CD14-positive monocyte (primary cell): ENCODE measurements at places on chromosomes 11 and 22.
A peak's percentile ranks its signal among the peaks of the same experiment; 100 is the strongest.

DNA sequence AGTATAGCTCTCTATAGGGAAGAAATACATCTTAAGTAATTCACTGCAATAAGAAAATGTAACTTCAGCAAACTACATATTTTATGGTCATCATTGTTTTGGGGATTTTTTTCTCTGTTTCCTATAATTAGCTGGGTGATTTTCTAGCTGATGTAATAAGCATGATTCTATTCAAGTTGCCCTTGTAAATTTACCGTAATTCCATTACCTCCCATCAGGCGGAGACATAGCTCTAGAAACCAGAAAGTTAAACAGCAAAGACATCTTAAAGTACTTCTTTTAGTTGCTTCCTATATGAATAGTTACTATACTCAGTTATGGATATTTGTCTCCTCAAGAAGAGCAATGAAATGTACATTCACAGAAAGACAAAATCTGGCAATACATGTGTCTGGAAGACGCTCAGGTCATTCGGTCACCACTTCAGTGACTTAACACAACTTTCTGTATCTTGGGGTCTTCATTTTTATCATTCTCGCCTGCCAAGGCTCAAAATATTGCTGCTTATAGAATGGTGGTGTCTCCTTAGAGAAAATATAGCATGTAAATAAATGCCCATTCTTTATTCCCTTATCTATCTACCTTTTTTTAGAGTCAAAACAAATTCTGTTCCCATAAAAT lies 239.9 kb upstream of the ZC3H12C start:
- peak; percentile 19 for DNase-seq

DNA sequence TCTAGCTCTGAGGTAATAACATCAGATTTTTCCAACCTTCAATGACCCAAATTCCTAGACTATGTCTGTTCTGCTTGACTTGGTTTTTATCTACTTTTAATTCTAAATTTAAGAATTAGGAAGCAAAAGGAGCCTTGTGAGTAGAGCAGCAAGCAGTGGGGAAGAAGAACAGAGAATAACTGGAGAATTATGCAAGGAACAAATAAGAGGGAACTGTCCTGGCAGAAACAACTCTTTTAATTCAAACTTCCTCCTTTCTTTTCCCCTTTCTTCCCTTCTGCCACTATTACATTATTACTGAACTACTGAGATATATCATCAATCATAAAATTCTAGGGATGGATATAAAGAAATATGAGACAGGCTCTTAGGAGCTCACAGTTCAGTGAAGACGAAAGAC lies 276.1 kb downstream of the SBF2 start:
- peak; percentile 30 for DNase-seq

DNA sequence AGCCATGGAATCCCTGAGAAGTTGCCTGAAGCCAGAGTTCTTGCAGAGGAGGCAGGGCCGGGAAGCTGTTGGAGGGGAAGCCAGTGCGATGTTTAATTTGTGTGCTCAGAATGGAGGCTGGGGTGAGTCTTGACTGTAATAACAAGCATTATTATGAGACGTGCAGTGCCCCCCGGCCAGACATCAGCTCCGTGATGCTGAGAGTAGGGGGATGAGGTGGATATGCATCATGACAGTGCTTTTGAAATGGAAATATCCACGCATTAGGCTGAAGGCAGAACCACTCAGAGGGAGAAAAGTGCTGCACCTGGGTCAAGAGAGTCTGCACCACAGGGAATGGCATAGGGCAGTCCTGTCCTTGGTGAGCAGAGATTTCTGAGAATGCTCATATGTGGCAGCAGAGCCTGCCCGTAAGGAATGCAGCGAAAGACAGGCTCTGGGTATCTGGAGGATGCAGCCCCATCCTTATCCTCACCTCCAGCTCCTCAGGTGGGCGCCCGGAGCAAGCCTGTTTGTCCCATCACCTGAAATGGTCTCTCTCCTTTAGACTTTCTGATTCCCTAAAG lies 37.6 kb upstream of the SEZ6L start:
- no peak for DNase-seq

DNA sequence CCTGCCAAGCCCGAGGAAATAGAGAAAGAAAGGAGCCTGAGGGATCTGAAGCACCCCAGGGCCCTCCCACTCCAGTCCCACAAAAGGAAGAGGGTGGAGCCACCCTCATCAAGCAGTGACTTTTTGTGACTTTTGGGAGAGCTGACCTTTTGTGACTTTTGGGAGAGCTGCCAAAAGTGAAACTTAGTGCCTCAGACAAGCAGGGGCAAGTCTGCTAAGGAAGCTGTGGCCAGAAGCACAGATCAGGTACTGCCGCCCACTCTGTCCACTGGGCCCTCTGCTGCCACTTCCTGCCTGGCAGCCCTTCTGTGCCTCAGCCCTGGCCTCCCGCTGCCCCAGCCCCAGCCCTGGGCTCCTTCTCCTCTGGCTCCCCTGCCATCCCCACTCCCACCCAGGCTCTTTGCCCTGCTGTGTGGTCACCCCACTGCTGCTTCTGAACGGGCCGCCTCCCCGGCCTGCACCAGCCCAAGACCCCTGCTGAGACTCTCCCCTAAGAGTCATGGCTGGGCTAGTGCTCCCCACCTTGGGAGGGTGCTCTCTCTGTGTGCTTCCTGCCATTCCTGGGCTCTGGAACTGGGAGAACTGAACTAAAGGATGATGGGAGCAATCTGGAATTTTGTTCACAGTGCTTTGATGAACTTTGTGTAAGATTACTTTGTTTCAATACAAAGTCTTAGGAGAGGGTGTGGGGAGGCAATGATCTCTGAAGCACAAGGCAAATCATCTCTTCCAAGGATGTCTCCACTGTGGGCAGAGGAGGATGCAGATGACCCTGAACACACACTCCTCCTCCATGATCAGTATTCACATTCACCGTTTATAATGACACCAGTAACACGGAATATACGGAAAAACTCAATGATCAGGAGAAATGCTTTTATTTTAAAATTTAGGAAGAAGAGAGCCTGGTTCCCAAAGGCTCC lies at the start of gene APOBEC3H:
APOBEC3H (plus strand) TSS at position 147 of the 923 bp plus-strand sequence. CDS start 3,035 bp downstream, outside the sequence.
- DNase-seq = no peak

GRCh38 chr22:48968201-48968959 lies 859.3 kb downstream of the BRD1 start:
- no peak for DNase-seq

DNA sequence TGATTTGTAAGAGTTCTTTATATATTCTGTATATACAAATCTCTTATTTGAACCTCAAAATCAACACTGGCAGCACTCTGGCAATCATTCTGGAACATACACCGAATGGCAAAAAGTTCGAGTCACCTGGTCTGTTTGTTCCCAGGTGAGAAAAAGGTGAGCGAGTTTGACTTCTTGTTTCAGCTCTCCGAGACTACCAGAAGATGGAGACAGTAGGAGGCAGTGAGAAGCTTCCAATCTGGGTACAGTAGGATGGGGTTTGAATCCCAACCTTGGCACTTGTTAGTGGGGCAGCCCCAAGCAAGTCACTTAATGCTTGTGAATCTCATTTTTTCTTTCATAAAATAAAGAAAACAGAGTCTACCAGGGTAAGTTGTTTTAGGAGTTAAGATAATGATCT lies 76.4 kb downstream of the C2CD3 start:
- no peak for DNase-seq

GRCh38 chr11:1785749-1786413 lies 22.2 kb upstream of the CTSD start:
- DNase-seq = peak; percentile 76

DNA sequence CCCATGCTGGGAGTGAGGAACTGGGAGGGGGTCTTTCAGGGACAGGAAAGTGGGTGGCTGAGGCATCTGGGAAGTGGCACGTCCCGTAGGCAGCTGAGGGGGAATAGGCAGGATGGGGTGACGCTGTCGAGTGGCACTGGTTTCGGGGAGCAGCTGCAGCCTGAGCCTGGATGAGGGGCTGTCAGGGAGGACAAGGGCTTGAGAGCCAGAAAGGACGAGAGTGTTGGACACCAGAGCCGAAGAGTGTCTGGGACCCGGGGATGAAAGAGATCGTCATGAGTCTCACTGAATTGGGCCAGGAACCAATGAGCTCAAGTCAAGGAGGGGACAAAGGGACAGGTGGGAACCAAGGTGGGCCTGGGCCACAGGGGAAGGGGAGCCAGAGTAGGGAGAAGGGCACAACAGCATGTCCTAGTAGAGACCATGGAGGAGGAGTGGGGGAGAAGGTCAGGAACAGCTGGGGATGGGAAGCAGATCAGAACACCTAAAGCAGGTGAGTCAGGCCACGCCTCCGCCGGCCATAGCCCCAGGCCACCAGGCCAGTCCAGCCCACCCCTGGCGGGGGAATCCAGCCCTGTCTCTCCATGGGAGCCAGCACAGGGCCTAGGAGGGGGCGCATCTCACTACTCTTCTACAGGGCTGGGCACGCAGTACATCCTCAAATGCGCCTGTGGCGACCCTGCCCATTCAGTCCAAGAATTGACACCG lies 4.2 kb downstream of the RAB3IL1 start:
- no peak for DNase-seq

DNA sequence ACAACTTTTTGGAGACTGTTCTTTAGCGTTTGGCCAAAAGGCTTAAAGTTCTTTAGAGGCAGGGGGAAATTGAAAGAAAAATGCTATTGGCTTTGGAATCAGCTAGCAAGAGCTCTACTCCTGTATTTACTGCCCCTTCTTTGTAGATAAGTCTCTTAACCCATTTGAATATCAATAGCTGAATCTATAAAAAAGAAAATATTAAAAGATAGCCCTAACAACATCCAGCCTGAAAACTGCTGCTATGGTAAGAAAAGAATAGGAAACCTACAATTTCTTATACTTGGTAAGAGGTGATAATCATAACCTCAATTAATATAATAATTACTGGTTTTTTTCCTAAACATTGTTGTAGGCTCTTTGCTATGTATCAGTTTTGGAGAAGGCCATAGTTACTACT lies at the start of gene OR5B12:
OR5B12 (minus strand) TSS at position 101 of the 400 bp plus-strand sequence. CDS start 2,085 bp downstream, outside the sequence.
- DNase-seq = no peak

- DNase-seq = no peak
These were observed 624 bp upstream of the DNAJB7 start for GRCh38 chr22:40862537-40862936.

DNA sequence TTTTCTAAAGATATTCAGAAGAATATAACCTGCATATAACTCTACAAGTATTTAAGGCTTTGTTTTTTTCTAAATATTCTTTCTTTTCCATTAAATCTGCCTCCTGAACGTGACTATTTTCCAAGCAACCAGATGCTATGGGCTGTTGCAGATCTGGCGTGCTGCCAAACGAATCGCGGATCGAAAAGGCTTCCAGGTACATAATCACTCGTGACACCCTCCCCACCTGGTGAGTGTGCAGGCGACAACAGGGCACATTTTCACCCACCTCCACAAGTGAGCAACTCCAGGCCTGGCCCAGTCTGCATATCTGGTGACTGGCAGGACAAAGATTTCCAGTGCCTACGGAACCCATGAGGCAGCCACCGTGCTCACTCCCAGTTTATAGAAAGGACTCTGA lies 660.1 kb downstream of the OPCML start:
- DNase-seq = no peak

DNA sequence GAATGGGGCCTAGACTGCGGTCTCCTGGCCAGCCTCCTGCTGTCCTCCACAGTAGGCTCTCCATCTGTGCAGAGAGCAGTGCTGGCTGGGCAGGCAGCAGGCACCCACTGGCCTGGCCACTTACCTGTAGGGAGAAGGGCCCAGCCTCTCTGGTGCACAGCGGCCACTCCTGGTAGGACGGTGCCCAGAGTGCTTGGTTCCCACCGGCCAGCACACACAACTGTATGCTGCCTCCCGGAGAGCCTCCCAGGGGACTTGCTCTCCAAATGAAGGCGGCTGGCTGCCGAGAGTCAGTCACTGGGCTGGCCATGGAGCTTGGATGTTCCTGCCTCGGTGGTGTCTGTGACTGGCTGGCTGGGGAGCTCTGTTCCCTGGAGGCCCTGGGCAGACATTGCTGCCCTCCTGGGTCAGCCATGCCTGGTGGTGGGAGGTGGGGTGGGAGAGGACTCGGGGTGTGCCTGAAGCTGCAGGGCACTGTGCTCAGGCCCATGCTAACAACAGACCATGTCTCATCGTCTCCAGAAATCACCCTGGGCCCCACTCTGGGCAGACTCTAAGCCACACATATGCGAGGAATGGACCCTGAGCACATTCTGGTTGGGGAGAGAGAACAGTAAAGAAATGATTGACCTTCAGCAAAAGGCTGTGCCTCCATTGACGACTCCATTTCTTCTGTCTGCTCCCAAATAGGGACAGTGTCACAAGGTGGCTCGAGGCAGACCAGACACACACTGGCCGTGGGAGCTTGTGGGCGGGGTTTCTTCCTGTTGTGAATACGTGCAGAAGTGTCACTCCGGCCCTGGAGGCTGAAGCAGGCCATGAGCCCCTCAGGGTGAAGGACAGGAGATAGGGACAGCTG lies 350.8 kb downstream of the TBC1D22A start:
- DNase-seq = no peak

GRCh38 chr11:44178381-44178780 lies 82.9 kb downstream of the EXT2 start:
- no peak for DNase-seq

- no peak for DNase-seq
These were observed 25.5 kb downstream of the MYBPC3 start for GRCh38 chr11:47327025-47327424.

DNA sequence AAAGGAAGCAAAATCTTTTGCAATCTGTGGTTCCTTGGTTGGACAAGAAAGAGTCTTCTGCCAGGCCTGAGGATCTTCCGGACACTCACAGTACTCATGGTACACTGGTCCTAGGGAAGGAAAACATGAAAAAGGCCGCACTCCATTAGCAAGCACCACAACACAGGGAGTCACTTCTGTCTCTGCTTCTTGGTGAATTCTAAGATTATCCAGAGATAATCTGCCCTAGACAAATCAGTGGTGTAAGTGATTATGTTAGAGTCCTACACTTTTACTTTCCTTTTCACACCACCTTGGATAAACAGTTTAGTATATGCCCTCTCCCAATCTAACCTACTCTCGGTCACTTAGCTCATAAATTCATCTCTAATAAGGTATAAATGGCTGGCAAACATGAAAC lies 11.9 kb downstream of the POGLUT3 start:
- DNase-seq = no peak
